A549 treated with ZK216348 at 1 μM for 4 hours (cell line): ENCODE measurements at places on chromosomes 6 and 20. TPM values are rescaled to one million over a fixed set of nuclear protein-coding genes. Genes with fewer than 3 reads are reported as not detected.

The KDM1B gene
- 6.3 to 9.7 TPM (median 7.7 TPM) in 5 replicates for total RNA-seq

The NOX3 gene
- not detected in 5 replicates for total RNA-seq

The ESR1 gene
- total RNA-seq = not detected in 5 replicates

The BTN1A1 gene
- not detected in 5 replicates for total RNA-seq

The ARG1 gene
- total RNA-seq = not detected in 5 replicates

The PRSS16 gene
- 1.3 to 4.0 TPM (median 3.9 TPM) in 5 replicates for total RNA-seq

The DNAH8 gene
- total RNA-seq = not detected in 5 replicates

The TRDN gene
- total RNA-seq = not detected in 5 replicates

The HEBP2 gene
- total RNA-seq = 21.1 to 40.5 TPM (median 37.4 TPM) in 5 replicates

The FLOT1 gene
- 75.5 to 109 TPM (median 97.4 TPM) in 5 replicates for total RNA-seq

The PKHD1 gene
- total RNA-seq = not detected in 5 replicates

The MICB gene
- total RNA-seq = 5.2 to 8.6 TPM (median 7.9 TPM) in 5 replicates

The GRM1 gene
- 0.02 to 0.11 TPM in 2 of 5 replicates, not detected in the others for total RNA-seq

The PAK5 gene
- total RNA-seq = not detected in 5 replicates

The FBXO5 gene
- 18.7 to 27.0 TPM (median 19.5 TPM) in 5 replicates for total RNA-seq

The HINT3 gene
- total RNA-seq = 4.2 to 7.5 TPM (median 6.7 TPM) in 5 replicates

The ZNF512B gene
- 7.3 to 14.2 TPM (median 13.0 TPM) in 5 replicates for total RNA-seq

The MDFI gene
- total RNA-seq = 0.53 to 0.86 TPM (median 0.75 TPM) in 5 replicates

The PTCHD4 gene
- total RNA-seq = 0.06 to 0.11 TPM (median 0.09 TPM) in 3 of 5 replicates, not detected in the others

The SIRPA gene
- 22.1 to 30.1 TPM (median 25.4 TPM) in 5 replicates for total RNA-seq

The NCOA5 gene
- 18.2 to 26.8 TPM (median 22.7 TPM) in 5 replicates for total RNA-seq

The SNAP25 gene
- total RNA-seq = 11.5 to 20.3 TPM (median 15.3 TPM) in 5 replicates

The TMEM181 gene
- 9.4 to 16.4 TPM (median 15.2 TPM) in 5 replicates for total RNA-seq

The NTSR1 gene
- total RNA-seq = 0.10 to 0.19 TPM (median 0.14 TPM) in 4 of 5 replicates, not detected in the other

The PRR18 gene
- total RNA-seq = 0.09 to 0.54 TPM (median 0.21 TPM) in 4 of 5 replicates, not detected in the other

The EFCAB8 gene
- total RNA-seq = not detected in 5 replicates

The FGD2 gene
- total RNA-seq = not detected in 5 replicates

The LPA gene
- 0.05 TPM in 1 of 5 replicates, not detected in the others for total RNA-seq

The PXDC1 gene
- 17.1 to 23.0 TPM (median 19.6 TPM) in 5 replicates for total RNA-seq

The COL9A3 gene
- total RNA-seq = 0.21 to 0.81 TPM (median 0.49 TPM) in 5 replicates

The VEGFA gene
- 25.0 to 39.7 TPM (median 32.5 TPM) in 5 replicates for total RNA-seq

The RFX6 gene
- not detected in 5 replicates for total RNA-seq

The HAO1 gene
- total RNA-seq = not detected in 5 replicates

The EYS gene
- 0.26 TPM in 1 of 5 replicates, not detected in the others for total RNA-seq

The HEY2 gene
- total RNA-seq = 0.06 to 0.09 TPM (median 0.08 TPM) in 3 of 5 replicates, not detected in the others

The PRL gene
- not detected in 5 replicates for total RNA-seq

The TGM2 gene
- total RNA-seq = 309 to 541 TPM (median 445 TPM) in 5 replicates

The REM1 gene
- total RNA-seq = 0.18 to 0.87 TPM (median 0.29 TPM) in 5 replicates

The PPP1R14C gene
- total RNA-seq = 1.1 to 1.7 TPM (median 1.5 TPM) in 5 replicates

The CST4 gene
- total RNA-seq = not detected in 5 replicates

The ZNF334 gene
- total RNA-seq = not detected in 5 replicates
